OCI-M1 (cell line): ENCODE measurements at places on chromosomes 7 and 10.
A peak's percentile ranks its signal among the peaks of the same experiment; 100 is the strongest.

DNA sequence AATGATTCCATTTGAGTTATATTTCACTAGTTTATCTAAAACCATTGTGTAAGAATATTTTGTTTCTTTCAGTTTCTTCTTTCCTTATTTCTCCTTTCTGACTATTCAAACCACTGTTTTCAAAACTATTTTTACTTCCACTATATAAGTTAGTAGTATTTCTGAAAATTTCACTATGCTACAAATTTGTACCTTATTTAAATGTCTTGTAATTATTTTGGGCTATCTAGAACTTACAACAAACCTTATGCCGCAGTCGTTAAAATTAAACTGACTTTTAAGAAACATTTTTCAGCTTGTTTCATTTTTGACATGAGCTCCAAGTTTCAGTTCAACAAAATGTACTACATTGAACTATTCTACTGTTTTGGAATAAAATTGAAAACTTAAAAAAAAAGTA lies 1.8 kb downstream of the TFEC start:
- peak; percentile 57 for DNase-seq

- peak; percentile 88 for DNase-seq
These were observed 27.9 kb upstream of the ASCC1 start for GRCh38 chr10:72243822-72244437.

DNA sequence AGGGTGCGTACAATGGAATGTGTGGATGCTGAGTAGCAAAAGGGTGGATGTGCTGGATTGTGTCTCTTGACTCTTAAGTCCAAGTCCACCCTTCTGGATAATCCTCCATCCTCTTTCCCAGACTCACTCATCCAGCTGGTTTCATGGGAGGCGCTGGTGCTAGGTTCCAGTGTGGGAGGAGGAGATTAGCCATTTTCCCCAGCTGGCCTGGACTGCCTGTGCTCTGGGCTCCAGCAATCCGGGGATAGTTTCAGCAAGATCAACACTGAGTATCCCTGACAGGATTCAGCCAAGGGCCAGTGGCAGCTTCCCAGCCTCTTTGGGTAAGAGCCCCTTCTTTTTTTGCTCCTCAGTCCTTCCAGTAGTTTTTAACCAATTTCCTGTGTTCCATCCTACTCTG lies 21.6 kb upstream of the TRIL start:
- no peak for DNase-seq

- DNase-seq, result no peak
These were observed 59.8 kb downstream of the HK1 start for GRCh38 chr10:69338133-69338456.

DNA sequence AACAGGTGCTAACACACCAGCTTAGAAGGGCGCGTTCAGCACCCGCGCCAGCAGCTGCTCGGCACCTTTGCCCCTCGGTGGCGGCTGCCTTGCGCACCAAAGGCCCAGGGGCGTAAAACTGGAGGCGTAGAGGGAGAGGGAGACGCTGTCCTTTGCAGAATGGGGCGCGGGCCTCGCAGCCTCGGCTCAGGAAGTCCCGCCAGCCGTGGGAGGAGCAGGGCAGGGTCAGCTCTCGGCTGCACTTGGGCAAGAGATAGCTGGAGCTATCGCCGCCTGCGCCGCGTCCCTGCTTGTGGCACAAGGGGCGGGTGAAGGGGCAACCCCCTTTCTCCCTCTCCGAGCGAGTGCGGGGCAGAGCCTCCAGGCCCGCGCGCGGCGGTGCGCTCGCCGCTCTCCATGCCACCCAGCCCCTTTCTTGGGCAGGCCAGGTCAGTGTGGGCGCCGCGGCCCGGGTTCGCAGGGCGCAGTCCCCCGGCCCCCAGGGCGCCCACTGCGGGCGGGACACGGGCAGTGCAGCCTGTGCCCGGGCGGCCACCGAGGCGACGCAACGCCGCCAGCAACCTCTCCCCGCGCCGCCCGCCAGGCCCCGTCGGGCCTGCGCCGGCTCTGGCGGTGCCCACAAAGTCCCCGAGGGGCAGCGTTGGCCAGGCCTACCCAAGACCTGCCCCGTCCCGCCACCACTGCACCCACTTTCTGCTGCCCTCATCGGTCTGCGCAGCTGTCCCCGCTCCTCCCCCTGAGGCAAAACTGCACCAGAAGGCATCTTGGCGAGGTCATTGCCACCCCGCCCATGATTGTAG lies 4.1 kb downstream of the NEUROD6 start:
- no peak for DNase-seq

GRCh38 chr10:96664563-96664962 lies 55.8 kb downstream of the PIK3AP1 start:
- peak; percentile 59 for DNase-seq
